Aorta (tissue), 5 donors: ENCODE measurements at places on chromosomes 3 and 15. TPM values are rescaled to one million over a fixed set of nuclear protein-coding genes. Genes with fewer than 3 reads are reported as not detected.

DNA sequence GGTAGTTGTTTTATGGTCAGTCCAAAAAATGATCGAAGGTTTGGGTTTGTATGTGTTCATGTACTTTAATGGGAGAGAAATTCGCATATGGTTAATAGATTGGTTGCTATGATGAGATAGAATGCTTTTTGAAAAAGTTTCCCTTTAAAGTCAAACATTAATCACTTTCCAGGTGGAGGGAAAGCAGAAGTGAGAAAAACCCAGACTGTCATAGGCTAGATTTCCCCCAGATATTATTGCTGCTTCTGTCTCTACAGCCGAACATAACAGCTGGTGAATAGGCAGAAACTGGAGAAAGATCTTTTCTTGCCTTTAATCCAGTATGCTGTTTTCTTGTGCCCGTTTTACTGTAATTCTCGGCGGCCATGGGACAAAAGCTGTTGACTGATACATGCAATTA lies 287.6 kb downstream of the SOX2 start:
- DNase-seq: no peak

DNA sequence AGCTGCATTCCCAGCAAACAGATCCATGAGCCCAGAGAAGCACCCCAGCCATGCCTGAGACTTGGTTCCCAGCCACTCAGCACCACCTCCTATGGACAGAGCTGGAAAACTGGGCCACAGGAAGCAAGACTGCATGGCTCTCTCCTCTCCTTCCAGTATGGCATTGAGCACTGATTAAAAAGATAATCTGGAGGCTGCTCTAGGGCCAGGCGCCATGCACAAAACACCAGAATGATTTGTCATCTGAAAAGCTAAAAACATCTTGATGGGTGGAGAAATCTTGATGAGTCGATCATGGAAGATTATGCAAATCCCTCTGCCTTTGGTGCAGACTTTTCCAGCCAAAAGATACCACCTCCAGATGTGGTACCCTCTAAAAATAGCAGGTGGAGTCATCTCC lies 62.7 kb upstream of the MRPS22 start:
- DNase-seq: no peak

DNA sequence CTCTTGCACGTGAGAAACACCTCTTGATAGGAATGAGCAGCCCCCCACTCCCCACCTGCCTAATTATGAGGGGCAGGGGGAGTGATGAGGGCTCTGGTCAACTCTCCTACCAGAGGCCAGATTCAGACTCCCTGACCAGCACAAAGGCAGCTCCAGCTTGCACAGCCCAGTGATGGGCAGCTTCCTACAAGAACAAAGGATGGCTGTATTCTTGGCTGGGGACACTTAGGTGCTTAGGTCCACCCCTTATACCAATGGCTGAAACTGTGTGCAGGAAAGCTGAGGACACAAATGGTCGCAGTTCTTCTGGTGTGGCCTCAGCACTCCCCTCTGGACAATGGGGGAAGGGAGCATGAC lies 81.8 kb downstream of the IQSEC1 start:
- no peak for DNase-seq

DNA sequence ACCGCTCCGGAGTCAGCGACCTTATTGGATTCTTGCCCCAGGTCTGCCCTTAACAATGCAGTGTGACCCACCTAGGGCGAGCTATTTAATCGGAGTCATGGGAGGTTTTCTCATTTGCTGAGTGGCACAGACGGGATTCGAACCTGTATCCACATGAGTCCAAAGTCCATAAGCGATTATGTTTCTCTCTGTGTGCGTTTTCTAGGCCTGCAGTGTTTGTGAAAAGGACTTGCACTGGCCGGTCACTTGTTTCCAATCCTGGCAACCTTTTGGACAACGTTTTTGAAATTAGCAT lies 691 bp upstream of the HDGFL3 start:
- DNase-seq: no peak

- DNase-seq: peak; percentile 76
Measured at GRCh38 chr15:76163457-76164295, 103.9 kb downstream of the TMEM266 start.

- peak; percentile 11 for DNase-seq
Measured at GRCh38 chr15:77530576-77530975, 102.1 kb downstream of the LINGO1 start.

DNA sequence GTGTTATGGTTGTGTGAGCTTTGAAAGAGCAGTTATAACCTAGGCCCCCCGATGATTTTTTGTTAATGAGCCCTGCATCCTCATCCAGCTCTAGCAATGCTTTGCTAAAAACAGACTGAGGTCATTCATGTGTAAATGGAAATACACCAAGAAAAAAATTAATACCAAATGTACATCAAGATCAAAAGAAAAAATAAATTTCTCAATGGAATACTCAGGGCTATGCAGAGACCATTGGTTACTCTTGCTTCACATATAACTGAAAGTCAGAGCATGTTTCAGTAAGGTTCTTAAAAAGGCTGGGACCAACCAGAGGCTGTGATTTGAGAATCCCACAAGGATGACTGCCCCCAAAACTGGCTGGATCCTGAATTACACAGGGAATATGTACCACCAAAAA lies 48.0 kb downstream of the ARHGAP31 start:
- DNase-seq: no peak

- DNase-seq: no peak
Measured at GRCh38 chr3:168100777-168101492, 5.2 kb upstream of the GOLIM4 start.

DNA sequence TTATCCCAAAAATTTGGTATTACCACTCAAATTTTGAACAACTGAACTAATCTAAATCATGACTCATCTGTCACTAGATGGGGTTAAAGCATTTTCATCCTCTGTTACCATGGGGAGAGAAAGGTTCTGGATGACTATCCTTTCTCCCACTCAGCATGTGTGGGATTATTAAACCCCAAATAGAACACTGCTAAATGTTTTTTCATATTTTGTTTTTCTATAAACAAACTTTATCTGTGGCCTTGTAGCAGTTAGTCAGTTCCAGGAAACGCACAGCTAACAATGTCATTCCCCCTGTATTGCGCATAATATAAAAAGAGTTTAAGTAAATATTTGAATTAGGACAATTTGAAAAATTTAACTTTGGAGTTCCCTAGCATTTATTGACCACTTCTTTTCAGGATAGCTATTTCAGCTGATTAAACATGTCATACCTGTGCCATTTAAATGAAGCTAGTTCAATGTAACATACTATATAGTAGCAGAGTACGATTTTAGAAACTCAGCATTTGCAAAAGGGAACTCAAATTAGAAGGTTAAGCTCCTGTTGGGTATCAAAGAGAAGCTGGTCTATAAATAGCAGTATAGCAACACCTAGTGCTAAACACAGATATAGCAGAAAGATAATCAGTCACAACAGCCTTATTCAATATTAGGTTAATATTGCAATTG lies 9.2 kb upstream of the TMEM212 start:
- DNase-seq: no peak

DNA sequence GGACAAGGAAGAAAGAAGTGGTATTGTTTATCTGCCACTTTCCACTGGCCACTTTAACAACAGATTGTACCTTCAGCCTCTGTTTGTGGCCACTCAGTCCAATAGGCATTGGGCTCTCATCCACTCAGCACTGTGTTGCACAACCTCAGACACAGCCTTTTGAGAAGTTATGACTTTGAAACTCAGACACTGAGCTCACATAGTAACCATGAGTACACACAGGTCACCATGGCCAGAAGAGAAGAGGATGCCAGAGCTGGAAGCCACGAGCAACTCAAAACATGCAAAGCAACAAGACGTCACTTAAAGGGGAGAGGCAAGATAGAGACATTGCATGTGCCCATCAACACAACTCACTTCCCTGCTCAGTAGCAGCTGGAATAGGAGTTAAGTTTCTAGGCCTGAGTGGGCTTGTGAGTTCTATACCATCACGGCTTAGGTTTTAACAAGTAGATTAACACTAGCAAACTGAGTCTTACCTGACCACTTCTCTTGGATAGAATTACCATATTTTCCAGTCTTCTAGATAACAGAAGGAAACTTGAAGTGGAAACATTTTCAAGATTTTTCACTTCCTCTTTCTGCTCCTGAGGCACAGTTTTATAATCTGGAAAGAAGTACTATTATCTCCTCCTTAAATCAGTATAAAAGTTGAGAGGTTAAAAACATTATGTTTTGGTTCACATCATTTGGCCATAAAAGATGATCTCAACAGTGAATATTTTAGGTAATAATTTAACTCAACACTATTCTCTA lies 103.5 kb downstream of the IMPG2 start:
- DNase-seq: peak; percentile 74

Gene P2RY12
- total RNA-seq: 3.6 TPM

Gene PATL2
- 2.2 TPM for total RNA-seq

Gene TWF2
- total RNA-seq: 52.2 TPM

Gene SLC25A26
- 17.5 TPM for total RNA-seq

Gene AHSG
- total RNA-seq: not detected

Gene TMEM158
- total RNA-seq: 3.0 TPM

Gene SLC51B
- not detected for total RNA-seq

Gene EPHB3
- total RNA-seq: 9.0 TPM
